ENCODE measurements at places on chromosomes 5 and 9.

- no peak for DNase-seq
These were observed 31.9 kb upstream of the SPDL1 start for GRCh38 chr5:169551696-169552095.

DNA sequence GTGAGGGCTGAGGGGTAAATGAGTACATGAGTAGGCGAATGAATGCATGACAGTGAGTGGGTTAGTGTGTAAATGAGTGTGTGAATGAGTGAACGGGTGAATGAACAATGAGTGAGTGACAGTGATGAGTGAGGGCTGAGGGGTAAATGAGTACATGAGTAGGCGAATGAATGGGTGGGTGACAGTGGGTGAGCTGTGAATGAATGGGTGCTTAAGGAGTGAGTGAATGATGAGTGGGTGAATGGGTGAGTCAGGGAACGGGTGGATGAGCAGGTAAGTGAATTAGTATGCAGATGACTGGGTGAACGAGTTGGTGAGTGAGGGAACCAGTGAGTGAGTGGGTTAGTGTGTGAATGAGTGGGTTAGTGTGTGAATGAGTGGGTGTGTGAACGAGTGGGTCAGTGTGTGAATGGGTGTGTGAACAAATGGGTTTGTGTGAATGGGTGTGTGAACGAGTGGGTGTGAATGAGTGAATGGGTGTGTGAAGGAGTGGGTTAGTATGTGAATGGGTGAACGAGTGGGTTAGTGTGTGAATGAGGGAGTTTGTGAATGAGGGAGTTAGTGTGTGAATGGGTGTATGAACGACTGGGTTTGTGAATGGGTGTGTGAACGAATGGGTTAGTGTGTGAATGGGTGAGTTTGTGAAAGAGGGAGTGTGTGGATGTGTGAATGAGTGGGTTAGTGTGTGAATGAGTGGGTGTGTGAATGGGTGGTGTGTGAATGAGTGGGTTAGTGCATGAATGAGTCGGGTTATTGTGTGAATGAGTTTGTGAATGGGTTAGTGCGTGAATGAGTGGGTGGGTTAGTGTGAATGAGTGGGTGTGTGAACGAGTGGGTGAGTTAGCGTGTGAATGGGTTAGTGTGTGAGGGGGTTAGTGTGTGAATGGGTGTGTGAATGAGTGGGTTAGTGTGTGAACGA lies 32.9 kb downstream of the NKD2 start:
- DNase-seq, result no peak

DNA sequence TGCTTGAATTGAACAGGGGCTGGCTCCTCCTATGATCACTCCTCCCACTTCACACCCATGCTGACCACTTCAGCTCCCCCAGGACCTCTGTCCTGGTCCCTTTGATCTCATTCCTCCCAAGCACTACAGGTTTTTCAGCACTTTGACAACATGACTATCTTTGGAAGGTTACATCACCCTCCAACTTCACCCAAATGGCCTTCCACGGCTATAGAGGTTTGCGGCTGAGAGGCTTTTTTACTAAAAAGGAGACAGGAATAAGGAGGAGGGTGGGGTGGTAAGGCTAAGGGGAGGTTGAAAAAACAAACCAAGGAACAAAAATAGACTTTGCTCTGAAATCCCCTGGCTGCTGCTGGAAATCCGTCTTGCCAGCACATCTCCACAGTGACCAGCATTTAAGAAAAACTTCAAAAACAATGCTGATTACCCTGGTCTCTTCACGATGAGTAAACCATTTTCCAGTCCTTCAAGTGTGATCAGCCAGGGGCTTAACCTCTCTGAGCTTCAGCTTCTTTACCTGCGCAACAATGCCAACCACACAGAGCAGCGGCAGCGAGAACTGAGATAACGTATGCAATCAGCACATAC lies 102.7 kb downstream of the DPYSL3 start:
- DNase-seq, result no peak

DNA sequence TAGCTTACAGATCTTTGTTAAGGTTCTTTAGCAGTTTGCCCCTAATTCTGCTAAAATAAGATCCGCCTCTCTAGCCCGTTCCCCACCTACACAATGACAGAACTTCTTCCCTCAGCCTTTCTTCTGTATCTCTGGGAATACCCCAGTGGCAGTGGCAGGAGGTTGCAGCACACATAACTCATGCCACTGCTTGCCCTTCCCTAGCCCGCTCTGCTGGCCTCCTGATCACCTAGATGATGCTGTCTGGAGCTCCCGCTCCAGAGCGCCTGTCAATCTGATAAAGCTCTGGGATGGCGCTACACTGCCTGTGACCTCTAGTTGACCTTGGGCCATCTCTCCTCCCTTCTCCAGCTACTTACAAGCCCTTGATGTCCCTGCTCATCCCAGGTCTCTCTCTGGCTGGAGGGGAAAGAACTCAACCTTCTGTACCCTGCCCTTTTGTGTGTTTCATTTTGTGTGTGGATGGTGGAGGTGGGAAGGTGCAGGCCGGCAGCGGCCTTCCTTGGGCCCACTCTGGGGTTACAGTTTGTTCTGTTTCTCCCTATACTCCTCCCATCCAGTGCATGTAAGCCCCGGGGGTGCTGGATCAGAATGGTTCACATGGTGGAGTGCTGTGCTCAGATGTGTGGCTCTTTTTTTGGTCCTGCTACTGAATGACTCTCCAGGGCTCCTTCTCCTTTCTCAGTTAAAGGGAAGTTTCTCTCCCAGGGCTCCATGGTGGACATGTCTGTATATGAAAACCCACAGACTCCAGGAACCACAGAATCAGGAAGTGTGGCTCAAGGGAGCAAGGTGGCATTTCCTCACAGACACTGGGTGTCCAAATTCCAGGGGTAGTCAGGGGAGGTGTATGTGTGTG lies 29.1 kb downstream of the MTX3 start:
- DNase-seq, result no peak

- no peak for DNase-seq
These were observed 25.9 kb upstream of the SUB1 start for GRCh38 chr5:32559411-32559810.

DNA sequence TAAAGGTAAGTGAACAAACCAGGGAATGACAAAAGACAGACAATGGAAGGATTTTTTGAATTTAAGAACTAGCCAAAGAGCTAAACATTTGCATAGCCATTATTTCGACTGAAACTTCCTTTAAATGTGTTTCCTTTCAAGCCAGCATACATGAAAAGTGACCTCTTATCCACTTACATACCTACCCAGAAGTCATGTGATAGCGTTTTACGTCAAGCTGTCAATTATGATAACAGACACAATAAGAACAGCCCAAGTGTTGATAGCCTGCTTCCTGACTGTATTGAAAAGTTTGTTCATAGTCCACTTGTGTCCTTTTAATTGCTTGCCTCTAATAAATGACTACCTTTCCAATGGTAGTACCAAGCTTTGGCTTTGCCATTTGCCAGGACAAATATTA lies 206.0 kb downstream of the NFIB start:
- no peak for DNase-seq

DNA sequence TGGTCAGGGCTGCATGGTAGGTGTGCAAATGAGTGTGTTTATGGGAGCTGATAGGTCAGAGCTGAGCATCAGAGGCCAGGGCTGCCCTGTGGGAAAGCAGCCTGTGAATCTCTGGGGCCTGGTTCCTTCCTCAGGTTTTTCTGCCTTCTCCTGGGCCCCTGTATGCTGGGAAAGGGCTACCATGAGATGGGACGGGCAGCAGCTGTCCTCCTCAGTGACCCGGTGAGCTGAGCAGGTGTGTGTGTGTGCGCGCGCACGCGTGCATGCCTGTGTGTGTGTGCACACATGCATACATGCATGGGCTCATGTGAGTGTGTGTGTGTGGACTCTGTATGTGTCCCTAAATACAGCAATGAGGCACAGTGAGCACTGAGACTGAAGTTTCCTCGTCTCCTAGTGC lies 2.3 kb downstream of the SLC4A9 start:
- no peak for DNase-seq

GRCh38 chr5:80623999-80624398 lies 30.5 kb upstream of the MSH3 start:
- no peak for DNase-seq

DNA sequence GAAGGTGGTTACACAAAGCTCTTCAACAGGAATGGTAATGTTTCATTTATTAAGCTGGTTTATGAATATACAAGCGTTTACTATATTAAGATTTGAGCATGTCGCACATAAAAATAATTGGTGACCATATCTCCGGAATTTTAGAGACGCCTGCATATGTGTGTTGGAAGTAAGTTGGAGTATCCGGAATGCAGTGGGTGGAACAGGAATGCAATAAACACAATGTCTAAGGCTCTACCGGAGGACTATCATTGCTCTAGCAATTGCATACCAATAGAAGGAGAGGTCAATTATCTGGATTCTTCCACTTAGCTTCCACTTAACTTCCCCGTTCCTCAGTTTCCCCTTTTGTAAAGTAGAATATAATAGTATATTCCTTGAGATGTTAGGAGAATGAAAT lies 1.1 kb upstream of the CEP78 start:
- no peak for DNase-seq

- DNase-seq, result no peak
These were observed 241.7 kb upstream of the NR4A3 start for GRCh38 chr9:99579964-99580363.

DNA sequence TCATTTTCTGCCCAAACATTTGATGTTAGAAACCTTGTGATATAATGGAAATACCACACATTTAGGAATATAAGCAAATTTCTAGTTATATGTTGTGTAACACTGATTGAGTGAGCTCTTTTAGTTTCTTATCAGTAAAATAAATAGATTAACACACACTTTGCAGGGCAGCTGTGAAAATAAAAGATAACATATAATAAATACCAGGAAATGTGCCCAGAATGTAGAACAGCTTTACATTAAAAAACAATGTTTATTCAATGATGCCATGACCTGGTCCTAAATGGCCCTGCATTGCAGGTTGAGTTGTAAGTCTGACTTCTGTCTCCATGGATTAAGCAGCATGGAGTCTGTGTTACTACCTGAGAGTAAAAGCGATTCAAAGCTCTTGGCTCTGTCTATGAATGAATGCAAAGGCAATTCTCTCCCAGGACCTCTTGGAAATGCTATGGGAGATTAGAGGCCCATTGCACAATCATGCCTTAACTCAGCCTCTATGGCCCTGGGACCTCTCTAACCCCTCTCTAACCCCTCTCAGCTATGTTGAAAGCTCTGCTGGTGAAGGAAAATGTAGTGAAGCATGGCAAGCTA lies 296.0 kb upstream of the ACTBL2 start:
- no peak for DNase-seq

- no peak for DNase-seq
These were observed 599.0 kb downstream of the PRELID2 start for GRCh38 chr5:145236127-145236526.

GRCh38 chr9:74379718-74380117 lies 117.4 kb upstream of the RORB start:
- DNase-seq, result no peak

GRCh38 chr5:56126487-56127179 lies 106.5 kb downstream of the ANKRD55 start:
- DNase-seq, result no peak

GRCh38 chr5:44695259-44695658 lies 113.5 kb upstream of the MRPS30 start:
- DNase-seq, result no peak

GRCh38 chr9:95505072-95505716 lies 11.6 kb downstream of the PTCH1 start:
- no peak for DNase-seq

GRCh38 chr5:122154910-122155309 lies 25.6 kb downstream of the ZNF474 start:
- DNase-seq, result no peak

DNA sequence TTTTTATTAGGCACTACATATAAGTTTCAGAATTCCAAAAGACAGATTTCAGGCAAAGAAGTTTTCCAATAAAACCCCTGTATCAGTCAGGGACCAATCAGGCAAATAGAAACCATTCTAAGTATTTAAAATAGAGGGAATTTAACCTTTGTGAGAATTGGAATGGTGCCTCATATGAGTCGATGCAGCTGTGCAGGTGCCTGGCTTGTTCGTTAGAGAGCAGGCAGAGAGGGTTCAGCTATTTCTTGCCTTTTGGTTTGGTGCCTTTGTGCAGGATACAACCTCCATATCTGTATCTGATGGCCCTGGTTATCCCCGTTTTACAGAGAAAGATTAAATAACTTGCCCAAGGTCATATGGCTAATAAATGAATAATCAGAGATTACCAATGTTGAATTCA lies 6.0 kb upstream of the DDX4 start:
- DNase-seq, result no peak

DNA sequence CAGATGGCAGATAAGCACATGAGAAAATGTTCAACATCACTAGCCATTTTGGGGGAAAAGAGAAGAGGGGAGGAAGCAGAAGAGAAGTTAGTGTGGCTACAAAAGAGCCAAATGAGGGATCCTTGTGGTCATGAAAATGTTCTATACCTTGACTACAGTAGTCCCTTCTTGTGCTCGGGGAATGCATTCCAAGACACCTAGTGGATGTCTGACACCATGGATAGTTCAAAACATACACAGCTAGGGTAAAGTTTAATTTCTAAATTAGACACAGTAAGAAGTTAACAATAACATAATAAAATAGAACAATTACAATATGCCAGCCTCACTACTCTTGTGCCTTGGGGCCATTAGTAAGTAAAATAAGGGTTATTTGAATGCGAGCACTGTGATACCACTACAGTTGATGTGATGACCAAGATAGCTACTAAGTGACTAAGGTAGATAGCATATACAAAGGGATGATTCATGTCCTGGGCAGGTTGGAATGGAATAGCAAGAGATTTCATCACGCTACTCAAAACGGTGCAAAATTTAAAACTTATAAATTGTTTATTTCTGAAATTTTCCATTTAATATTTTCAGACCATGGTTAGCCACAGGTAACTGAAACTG lies 344.1 kb downstream of the NR2F1-AS1 start:
- DNase-seq, result no peak

DNA sequence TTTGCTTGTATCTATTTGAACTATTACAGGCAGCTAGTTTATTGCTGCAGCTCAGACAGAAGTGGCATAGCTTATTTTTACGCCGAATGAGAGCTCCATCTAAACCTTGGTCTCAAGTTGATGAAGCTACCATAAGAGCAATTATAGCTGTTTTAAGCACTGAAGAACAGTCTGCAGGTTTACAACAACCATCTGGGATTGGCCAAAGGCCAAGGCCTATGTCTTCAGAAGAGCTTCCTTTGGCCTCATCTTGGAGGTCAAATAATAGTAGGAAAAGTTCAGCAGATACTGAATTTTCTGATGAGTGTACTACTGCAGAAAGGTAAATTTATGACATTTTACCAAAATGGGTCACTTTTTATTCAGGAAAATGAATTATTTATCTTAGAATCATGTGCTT lies 67.9 kb downstream of the YTHDC2 start:
- DNase-seq, result no peak

DNA sequence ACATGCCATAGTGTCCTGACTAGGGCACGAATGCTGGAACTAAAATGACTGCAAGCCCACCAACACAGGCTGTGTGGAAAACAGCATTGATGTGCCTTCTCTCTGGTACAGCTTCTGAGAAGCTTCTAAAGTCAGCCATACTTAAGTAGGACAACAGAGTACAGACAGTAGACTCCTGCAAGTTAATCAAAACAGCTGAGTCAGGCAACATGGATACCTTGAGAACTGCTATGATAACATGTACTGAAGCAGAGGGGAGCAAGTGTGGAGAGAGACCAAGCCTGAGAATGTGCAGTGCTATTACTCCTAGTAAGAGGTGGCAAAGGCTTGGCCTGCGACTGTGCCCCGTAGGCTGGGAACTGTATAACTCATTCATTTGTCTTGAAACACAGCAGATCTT lies 2.5 kb downstream of the ISCA1 start:
- no peak for DNase-seq
